ENCODE measurements at places on chromosomes 1 and 21.

DNA sequence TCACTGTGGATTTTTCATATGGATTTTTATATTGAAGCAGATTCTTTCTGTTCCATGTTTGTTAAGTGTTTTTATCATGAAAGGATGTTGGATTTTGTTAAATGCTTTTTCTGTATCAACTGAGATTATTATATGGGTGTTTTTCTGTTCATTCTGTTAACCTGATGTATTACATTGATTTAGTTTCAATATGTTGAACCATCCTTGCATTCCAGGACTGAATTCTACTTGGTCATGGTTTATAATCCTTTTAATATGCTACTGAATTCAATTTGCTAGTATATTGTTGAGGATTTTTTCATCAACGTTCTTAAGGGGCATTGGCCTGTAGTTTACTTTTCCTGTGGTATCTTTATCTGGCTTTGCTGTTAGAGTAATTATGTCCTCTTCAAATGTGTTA, 55.8 kb downstream of the CCDC30 start:
- DNase-seq: no peak

- DNase-seq: no peak
These were observed 99.2 kb downstream of the PLPPR4 start for GRCh38 chr1:99363531-99363930.

GRCh38 chr1:232697187-232697822, 67.4 kb upstream of the SIPA1L2 start:
- no peak for DNase-seq

- DNase-seq: no peak
These were observed 9.8 kb downstream of the RAP1A start for GRCh38 chr1:111629190-111629954.

- no peak for DNase-seq
These were observed 30.1 kb downstream of the RNF2 start for GRCh38 chr1:185075476-185075875.

- DNase-seq: no peak
These were observed 9.7 kb upstream of the STX12 start for GRCh38 chr1:27763358-27763757.

GRCh38 chr1:25568834-25569596, 25.6 kb downstream of the LDLRAP1 start:
- no peak for DNase-seq

DNA sequence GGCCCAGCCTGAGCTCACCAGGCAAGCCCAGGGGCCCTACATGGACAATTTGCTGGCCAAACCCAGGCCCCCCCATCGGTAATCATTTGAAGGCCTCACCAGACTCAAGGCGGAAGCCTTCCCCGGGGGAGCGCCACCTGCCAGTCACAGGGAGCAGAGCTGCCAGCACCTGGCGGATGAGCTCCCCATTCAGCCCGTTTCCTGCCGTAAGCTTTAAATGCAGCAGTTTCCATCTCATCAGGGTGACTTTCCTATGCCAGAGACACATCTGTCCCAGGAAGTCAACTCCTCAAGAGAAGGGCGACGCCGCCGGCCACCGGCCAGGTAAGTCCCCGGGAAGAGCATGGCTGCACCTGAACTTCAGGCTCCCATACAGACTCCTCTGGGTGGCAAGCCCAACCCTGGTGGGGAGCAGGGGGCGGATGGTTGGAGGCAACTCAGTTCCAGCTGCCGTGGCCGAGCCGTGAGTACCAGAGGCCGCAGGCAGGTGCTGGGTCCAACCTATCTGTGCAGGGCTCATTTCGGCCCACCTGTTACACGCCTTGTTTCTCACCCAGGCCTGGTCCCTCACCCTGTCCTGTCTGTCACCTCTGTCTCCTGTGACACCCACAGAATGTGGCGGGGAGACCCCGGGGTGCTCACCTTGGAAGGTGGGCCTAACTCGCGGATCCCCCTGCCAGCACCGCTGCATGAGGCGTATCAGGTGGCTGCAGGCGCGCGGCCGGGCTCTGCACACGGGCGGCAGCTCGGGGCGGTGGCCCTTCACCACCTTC, 20.7 kb downstream of the RIPK4 start:
- peak; percentile 44 for DNase-seq

DNA sequence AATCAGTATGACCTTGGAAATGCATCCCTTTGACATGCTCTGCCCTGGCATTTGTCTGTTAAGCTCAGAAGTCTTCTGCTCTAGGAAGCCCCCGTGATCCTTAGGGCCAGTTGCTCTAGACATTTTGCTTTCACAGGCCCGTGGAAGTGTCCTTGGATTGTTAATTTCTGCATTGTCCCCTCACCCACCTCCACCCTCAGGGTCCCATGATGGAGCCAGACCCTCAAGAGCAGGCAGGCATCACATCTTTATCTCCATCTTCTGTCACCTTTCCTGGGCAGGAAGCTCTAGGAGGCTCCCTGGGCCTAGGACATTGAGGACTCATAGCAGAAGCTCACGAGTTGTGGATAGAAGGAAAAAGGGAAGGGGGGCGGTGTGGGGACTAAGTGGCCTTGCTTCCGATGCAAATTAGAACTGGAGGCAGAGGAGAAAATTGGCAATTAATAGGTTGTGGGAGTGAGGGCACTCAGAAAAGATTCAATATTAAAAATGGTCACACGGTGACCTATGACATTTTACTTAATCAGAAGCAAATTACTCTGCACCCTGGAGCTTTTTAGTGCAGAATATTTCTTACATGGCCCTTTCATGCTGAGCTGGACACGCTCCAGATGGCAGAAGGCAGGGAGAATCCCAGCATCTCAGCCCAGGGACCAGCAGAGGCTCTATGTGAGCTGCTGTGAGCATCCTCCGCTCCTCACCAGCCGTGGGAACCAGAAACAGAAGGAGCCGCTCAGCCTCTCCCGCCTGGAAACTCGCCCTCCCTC, 185.0 kb downstream of the MATN1 start:
- DNase-seq: no peak

GRCh38 chr1:31718327-31718897, 14.6 kb upstream of the COL16A1 start:
- DNase-seq: no peak

GRCh38 chr1:192448026-192448578, 127.5 kb upstream of the RGS1 start:
- DNase-seq: no peak

- DNase-seq: no peak
These were observed 2.2 kb upstream of the ATP1A4 start for GRCh38 chr1:160149233-160149632.

DNA sequence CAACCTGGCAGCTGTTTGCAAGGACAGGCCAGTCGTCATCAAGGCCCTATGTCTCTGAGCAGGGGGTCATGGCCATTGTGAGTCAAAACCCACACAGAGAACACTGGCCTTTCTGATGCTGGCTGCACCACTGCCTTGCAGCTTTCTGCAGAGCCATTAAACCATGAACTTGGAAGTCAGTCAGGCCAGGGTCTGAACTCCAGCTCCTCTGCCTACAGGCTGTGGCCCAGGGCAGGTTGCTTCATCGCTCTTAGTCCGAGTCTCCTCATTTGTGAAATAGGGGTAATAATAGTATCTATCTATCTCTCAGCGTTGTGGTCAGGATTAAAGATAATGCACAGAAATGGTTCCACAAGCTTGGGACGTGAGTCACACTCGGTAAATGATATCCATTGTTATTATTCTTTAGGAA, 35.8 kb upstream of the HIVEP3 start:
- peak; percentile 22 for DNase-seq

GRCh38 chr21:38244407-38244787, 12.4 kb upstream of the KCNJ15 start:
- no peak for DNase-seq

DNA sequence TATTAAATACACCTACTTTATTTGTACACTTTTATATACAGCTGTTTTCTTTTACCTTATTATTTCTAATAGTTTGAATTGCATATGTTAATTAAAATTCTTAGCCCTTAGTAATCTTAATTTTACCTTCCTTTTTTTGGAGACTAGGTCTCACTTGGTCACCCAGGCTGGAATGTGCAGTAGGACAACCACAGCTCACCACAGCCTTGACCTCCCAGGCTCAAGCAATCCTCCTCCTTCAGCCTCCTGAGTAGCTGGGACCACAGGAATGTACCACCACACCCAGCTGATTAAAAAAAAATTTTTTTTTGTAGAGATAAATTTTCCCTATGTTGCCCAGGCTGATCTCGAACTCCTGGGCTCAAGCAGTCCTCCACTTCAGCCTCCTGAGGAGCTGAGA, 15.0 kb upstream of the SDC3 start:
- no peak for DNase-seq

DNA sequence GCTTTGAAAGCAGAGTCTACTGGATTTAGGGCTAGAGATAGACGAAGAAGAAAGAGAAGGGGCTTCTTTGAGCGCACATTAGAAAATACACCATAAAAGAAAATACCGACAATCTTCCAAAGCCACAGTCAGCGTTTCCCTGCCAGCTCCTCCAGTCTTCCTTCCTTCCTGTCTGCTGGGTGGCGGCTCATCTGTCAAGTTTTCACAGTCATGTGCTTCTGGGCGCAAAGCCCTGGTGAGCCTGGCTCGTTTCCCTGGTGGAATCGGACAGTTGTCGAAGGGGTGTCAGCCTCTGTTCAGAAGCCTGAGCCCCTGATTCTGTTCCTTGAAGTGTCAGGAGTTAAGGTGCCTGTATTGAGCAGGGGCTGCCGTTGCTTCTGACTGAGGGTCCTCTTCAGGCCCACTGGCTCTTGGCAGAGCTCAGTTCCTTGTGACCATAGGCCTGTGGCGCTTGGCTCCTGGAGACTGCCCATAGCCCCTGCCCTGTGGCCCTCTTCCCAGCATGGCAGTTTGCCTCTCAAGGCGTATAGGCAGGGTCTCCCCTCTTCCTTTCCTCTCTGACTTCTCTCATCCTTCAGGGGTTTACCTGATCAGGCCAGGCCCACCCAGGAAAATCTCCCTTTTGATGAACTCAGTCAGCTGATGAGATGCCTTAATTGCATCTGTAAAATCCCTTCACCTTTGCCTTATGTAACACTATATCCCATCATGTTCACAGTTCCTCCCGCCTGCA, 58.6 kb downstream of the ADARB1 start:
- no peak for DNase-seq

- no peak for DNase-seq
These were observed 50.8 kb downstream of the OLFM3 start for GRCh38 chr1:101945884-101946283.

DNA sequence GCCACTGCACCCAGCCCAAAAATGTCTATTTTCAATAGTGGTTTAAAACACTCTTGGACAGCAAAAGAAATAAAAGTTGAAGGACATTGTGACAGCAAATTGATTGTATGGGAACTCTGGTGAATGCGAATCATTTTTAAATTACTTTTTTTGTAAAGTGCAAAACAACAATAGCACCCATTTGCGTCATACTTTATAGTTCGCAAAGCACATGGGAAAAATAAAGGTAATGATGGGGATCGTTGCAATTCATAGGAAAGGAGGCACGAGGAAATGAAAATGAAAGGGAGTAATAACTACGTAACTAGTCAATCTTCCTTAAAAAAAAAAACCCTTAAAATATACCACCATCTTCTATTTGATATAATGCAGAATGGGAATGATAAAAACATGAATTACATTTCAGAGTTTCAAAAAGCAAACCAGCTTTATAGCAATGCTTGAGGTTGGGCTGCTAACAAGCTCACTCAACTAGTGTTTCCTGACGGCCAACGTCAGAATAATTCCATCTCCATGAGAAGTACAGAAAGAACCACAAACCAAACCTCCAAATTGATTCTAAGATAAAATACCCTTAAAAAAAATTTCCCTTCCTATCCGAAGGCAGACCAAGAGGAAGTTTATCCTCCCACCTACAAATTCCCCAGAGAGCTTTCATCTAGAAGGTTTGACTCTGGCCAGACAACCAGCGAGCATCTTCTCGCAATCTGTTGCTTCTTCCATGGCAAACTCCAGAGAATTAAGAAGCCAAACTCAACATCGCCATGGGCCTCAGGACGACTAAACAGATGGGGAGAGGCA, at the start of gene EDARADD:
Gene EDARADD (plus strand): TSS at position 606 of the 801 bp plus-strand sequence. CDS start 159 bp downstream, at position 765.
- no peak for DNase-seq

- no peak for DNase-seq
These were observed 28.2 kb upstream of the SLC30A1 start for GRCh38 chr1:211606914-211607753.

GRCh38 chr1:77405186-77405585, 123.4 kb downstream of the AK5 start:
- no peak for DNase-seq

GRCh38 chr1:12434174-12434573, 183.8 kb downstream of the DHRS3 start:
- no peak for DNase-seq

DNA sequence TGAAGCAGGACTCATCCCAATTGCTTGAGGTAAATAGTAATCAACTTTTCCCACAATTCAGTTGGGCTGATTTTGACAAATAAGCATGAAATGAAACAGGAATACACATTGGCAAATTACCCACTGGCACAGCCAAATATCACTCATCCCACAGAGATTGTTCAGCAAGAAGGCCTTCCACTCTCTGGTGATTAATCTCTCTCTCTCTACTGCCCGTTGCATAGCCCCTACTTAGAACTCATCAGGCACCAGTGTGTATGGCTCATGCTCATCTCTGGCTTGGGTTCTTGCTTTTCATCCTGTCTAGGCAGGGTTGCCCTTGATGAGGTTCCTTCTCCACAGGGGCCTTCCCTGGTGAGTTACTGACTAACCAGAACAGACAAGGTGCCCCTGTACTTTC, 1.1 kb downstream of the BSDC1 start:
- no peak for DNase-seq

DNA sequence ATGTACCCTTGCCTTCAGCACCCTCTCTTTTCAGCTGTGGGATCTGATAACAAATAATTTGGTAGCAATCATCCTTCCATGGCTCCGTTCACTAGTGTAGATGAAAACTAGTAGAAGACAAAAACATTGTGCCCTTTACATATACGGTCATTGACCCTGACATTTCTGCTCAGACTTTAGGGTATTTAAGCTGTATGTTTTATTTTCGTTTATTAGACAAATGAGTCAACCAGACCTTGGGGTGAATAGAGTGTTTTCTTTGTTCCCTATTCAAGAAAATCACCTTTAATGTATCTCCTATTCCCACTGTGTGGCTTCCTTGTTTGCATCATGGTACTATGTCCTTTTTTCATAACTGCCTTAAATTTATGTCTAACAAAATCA, 187.3 kb downstream of the VAV3 start:
- no peak for DNase-seq

GRCh38 chr1:66478116-66478515, 55.8 kb upstream of the SGIP1 start:
- no peak for DNase-seq

- DNase-seq: peak; percentile 40
These were observed 782 bp downstream of the PCAT6 start for GRCh38 chr1:202811296-202812175.

- DNase-seq: no peak
These were observed 365.4 kb upstream of the DUSP10 start for GRCh38 chr1:222107267-222107666.

GRCh38 chr1:150406483-150406882, 42.5 kb downstream of the RPRD2 start:
- DNase-seq: no peak

- no peak for DNase-seq
These were observed 107.6 kb upstream of the SGIP1 start for GRCh38 chr1:66426239-66426853.

DNA sequence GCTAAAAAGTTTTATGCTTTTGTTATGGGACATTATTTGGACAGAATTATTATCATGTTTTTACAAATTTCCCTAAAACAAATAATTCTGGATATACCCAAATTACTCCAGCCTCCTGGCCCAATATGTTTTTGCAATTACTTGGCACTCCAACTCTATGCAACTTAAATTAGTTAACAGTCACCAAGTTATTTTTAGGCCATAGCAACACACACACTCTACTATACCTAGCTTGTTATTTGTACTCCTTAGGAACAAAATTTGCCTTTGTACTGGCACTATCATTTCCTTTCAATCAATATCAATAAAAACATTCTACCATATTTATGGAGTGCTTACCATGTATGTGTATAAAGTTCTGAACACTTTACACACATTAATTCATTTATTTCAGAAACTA, 7.7 kb downstream of the DUSP10 start:
- no peak for DNase-seq

All from WTC11 (cell line).